Hematopoietic multipotent progenitor cell treated with erythropoietin and hydrocortisone succinate and interleukin-3 and kit ligand, for 6 days (in vitro differentiated cells): ENCODE measurements at places on chromosomes 4 and X.
A peak's percentile ranks its signal among the peaks of the same experiment; 100 is the strongest.

DNA sequence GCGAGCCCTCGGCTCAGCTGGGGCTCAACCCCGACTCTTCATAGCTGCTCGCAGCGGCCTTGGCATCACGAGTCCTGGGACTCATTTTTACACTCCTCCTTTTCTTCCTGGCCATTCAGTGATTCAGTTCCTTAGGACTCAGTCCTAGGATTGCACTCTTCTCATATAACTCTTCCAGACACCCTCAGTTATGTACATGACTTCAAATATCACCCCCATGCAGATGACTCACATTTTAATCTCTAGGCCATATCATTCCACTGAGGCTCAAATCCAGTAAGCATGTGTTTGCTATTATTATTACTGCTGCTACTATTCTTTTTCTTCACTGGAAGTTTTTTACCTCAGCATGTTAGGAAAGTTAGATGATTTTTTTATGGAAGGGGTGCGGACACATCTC is 14.4 kb downstream of the ITGB1BP2 start:
- DNase-seq: no peak

- DNase-seq: peak; percentile 47
Measured at GRCh38 chr4:185513489-185514181, 21.7 kb downstream of the PDLIM3 start.

- no peak for DNase-seq
Measured at GRCh38 chr4:30825008-30825770, 105.0 kb downstream of the PCDH7 start.

- peak; percentile 28 for DNase-seq
Measured at GRCh38 chr4:688854-689681, at the start of gene SLC49A3. TSS of gene SLC49A3 (minus strand) at chr4:689151. CDS start at chr4:689127, 24 bp downstream.

DNA sequence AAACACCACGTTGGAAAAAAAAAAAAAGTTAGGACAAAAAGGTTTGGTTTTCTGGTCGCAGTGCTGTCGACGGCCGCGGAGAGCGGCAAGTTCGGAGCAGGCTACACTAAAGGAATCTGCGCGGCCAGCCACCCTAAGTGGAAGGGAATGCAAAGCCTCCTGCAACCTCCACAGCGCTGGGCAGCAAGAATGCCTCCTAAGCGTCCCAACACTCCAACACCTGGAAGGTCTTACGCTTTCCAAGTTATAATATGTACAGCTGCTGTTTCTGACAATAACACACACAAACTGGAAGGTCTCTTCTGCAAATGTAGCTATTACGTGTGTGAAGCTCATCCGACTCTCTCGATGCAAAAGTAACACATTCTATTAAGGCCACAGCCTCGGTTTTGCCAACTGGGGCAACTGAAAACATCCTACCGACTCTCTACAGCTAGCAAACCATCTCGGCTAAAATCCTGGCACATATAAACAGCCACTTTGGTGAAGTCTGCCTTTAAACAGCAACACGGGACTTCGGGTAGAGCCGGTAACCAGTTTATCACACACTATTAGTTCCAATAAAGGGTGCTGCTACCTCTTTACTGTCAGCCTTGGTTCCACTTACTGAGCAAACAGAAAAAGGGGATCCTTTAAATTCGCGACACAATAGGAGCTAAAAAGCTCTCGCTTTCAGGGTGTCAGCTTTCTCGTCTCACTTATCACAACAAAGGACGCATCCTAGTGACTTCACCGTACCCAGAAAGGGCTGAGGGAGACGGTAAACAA is 895 bp downstream of the SMIM14 start:
- DNase-seq: peak; percentile 55

DNA sequence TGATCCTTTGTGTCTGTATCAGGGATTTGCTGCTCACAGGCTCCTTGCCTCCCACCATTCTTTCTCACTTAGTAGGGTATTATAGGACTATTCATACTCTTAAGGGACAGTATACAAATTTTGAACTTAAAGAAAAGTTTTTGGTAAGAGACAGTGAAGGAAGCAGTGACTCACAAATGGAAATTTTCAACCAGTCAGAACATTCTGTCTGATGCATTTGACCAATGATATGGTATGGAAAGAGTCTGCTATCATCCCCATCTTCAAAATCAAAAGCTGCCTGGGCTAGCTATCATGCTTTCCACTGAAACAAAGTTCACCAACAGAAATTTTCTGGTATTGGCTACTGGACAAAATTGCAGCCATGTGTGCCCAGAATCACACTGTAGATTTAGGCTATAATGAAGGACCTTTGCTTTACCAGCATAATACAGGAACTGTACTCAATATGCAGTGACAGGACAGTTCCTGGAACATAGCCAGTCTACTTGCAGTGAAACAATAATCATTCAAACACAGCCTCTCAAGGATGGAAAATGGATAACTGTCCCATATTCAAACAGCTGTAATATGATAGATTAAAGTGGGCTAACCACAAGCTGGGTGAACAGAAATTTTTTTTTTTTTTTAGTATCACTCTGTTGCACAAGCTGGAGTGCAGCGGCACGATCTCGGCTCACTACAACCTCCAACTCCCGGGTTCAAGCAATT is 109.0 kb upstream of the ACSL4 start:
- DNase-seq: peak; percentile 96

- peak; percentile 53 for DNase-seq
Measured at GRCh38 chrX:46649421-46650260, 76.1 kb downstream of the CHST7 start.
